Kidney glomerular epithelial cell (primary cell): ENCODE measurements at places on chromosomes 5 and 9.

DNA sequence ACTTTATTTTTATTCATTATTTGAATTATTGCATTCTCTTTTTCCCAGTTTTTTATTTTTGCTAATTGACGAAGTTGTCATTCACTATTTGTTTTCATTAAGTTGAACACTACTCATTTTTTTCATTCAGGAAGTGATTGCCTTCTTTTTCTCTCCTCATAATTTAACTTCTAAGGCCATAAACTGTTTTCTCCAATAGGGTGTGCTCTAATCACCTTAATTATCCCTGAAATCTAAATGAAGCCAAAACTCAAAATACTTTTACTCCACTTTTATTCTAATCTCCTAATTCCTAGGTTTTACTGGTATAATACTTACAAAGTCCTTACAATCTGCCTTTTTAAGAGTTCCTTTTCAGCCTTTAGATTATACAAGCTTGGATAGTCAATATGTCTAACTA lies 2.9 kb upstream of the OR13C2 start:
- DNase-seq = peak; percentile 21

DNA sequence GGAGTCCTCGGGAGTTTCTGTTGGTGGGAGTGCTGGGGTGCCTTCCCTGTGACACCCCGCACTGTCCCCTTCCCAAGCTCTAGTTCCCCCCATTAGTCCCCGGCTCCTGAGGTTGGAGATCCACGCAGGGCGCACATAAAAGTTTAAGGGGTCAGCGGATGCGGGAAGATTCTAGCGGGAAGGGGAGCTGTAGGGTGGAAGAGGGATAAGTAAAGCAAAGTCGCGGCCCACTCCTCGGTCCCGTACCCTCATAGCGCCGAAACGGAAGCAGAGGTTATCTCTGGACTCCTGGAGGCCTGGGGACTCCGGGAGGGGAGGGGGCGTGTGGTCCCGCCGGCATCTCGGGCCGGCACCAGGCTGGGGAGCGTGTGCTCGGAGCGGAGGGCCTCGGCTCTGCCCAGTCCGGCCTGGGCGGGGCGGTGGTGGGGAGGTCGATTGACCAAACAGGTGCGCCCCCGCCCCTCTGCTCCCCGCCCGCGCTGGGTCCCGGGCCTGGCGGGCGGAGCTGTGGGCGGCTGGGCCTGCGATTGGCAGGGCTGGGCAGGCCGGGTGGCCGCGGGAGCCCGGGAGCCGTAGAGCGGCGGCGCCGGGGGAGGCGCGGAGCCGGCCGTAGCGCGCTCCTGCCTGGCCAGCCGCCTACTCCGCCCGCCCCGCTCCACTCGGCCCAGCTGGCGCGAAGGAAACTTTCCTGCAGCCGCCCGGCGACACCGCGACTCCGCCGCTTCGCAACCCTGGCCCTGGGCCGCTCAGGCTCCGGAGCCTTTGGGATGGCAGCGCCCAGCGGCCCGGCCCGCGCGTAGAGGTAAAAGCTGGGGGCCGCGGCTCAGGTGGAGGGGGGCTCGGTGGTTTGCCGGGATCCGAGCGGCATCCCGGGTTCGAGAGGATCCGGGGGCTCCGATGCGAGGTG lies 52.2 kb upstream of the DAB2IP start:
- no peak for DNase-seq

DNA sequence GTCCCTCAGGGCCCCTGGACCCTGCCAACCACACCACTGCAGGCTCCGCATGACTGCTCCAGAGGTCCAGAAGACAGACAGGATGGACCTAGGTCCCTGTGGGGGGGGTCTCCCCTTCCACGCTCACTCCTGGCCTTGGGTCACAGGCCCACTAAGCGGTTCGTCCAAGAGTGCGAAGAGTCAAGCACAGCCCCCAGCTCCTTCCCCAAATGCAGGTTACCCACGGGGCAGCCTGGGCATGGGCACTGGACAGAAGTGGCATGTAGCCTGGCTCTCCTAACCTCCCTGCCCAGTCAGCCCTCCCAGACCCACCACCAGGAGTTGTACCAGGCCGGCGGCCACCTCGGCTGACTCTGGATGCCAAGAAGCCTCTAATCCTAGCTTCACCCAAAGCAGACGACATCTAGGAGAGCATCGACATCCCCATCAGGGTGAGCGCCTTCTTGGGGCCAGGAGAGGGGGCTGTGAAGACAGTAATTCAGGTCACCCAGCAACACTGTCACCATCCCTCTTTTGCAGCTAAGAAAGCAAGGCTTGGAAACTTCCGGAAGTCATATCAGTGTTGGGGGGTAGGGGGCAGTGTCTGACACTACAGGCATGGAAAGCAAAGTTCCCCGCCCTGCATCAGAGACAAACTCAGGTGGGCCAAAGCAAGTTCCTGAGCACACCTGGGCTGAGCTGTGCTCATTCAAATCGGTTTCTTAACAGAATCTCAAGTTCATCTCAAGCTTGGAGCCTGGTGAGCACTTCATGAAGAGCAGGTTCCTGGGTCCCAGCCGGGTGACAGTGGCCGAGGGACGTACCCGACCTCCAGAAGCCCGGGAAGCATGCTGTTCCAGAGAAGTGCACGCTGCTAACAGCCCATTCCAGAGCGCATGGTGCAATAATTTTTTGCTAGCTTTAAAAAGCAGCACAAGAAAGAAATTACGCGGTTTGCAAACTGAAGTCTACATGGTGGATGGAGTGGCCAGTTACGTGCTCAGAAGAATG lies 68.7 kb downstream of the SEMA4D start:
- no peak for DNase-seq

DNA sequence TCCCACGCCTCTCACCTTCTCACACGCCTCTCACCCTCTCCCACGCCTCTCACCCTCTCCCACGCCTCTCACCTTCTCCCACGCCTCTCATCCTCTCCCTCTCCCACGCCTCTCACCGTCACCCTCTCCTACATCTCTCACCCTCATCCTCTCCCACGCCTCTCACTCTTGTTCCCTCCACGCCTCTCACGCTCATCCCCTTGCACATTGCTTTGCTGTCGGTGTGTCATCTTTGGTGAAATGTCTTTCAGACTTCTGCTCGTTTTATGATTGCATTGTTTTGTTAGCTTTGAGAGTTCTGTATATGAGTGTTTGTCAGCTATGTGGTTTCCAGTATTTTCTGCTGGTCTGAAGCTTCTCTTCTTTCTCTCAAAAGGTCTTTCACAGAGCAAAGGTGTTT lies 102.7 kb downstream of the EHMT1 start:
- no peak for DNase-seq

- peak; percentile 24 for DNase-seq
These were observed 878.2 kb upstream of the DMAC1 start for GRCh38 chr9:8677741-8678140.

- no peak for DNase-seq
These were observed 6.6 kb upstream of the OTULINL start for GRCh38 chr5:14574891-14575508.

DNA sequence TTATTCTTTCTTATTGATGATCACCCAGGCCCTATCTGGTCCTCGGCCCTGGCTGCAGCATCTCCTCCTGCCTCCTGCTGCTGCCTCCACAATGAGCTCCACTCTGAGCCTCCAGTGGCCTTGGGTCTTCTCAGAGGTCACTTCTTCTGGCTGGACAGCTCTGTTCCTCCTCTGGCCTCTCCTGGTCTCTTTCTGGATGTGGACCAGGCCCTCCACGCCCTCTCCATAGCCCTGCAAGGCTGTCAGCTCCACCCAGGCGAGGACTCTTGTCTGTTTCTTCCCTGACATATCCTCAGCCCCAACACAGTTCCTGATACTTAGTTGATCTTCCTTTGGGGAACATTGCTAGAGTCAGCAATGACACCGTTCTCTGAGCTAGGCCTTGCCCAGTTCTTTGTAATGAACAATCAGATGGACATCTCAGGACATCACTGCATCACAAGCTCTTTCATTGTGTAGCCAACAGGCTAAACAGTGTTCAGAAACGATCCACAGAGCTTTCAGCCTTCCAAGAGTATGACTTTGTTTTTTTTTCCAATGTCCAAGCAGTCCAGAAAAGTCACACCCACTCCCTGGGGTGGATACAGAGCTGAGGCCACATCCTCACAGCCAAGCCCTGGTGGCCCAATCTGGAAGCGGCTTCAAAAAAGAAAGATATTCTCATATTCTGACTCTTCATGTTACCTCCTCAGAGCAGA lies 62.5 kb upstream of the DNAH5 start:
- no peak for DNase-seq

- DNase-seq = no peak
These were observed 147.9 kb downstream of the PLPPR1 start for GRCh38 chr9:101176384-101176783.
